ENCODE measurements at places on chromosomes 7 and 10. TPM values are rescaled to one million over a fixed set of nuclear protein-coding genes. Genes with fewer than 3 reads are reported as not detected.

DNA sequence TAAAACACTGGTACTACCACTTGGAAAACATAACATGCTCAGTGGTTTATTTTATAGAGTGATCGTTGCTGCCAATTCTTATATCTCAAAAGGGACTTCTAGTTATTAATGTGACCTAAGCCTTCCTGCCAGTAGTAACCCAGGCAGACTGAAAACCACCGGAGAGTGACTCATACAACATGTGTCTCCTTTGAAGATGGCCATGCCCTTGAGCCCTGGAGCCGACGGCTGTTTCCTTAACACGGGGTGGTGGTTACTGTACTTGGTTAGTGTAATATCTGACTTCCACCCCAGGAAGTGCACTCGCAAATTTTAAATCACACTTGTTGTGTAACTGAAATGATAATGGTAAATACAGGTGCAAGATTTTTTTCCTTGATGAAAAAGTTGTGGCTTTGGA is 30.5 kb downstream of the JAKMIP3 start:
- DNase-seq: no peak

Gene NKX1-2
- polyA plus RNA-seq: not detected

DNA sequence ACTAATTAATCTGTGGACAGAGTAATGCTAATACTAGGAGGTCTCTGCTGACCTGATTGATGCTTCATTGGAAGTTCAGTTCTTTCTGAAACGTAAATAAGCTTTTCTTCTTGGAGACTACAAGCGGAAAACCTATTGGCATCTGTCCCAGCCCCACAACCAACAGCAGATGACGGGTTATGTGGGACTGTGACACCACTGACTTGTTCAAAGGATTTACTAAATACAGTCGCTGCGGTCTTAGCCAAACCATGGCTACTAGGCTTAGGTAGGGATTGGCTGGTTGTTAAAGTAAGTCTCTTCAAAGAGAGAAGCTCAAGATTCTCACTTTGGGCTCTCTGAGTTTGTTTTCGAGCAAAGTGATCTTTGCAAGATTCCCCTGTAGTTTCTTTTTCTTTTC is 68.3 kb downstream of the HYCC1 start:
- no peak for DNase-seq

- no peak for DNase-seq
Observed at GRCh38 chr10:123888751-123889150, 2.9 kb downstream of the CPXM2 start.

DNA sequence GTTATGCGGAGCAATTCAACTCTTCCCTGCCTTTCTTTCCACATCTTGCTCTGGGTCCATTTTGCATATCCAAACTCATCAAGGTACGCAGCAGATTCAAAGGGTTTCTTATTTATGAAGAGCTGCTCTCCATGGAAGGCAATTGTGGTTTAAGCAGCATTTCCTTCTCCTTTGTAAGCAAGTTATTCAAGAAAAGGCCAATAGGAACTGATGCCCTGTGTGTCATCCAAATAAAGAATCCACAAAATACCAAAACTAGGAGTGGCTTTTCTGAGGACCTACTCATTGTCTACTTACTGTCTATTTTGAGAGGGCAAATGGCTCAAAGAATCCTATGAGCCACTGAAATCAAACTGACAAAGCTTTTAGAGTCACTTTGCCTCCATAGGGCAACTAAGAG is 253.1 kb downstream of the PTEN start:
- DNase-seq: no peak

GRCh38 chr7:106552645-106553445 is 108.1 kb downstream of the CCDC71L start:
- DNase-seq: no peak

DNA sequence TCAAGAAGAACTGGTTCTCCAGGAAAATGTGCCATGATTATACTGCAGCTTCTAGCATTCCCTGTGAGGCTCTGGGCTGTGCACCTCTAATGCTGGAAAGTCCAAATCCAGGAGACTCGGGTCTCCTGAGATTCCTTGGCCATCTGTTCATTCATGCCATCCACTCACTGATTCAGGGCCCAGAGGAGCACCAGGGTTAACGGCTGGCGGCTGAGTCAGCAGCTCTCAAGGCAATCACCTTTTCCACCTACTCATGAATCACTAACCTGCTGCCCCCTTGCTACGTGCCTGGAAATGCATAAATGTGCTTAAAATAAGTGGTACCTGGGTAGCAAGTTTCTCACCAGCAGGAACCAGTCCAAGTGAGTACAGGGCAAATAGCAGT is 132.7 kb downstream of the KCNMA1 start:
- no peak for DNase-seq

Gene SGCE
- 101 TPM for polyA plus RNA-seq

Gene TRDMT1
- 8.3 TPM for polyA plus RNA-seq

Gene AKR1E2
- polyA plus RNA-seq: 11.3 TPM

DNA sequence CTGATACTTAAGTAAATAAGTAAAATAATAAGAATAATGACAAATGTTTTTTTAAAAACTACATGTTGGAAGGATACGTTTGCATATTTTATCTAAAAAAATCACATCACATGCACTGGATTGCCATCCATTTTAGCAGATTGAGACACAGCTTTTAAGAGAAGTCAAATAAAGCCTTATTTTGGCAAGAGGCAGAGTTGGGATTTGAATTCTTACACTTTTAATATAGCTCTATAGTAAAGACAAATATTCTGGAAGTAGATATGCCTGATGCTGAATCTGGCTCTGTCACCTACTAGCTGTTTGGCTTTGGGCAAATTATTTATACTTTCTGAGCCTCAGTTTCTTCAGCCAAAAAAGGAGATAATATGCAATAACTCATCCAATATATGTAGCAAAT is 386.4 kb downstream of the ETV1 start:
- no peak for DNase-seq

GRCh38 chr7:151482883-151483710 is 36.6 kb downstream of the RHEB start:
- DNase-seq: no peak

DNA sequence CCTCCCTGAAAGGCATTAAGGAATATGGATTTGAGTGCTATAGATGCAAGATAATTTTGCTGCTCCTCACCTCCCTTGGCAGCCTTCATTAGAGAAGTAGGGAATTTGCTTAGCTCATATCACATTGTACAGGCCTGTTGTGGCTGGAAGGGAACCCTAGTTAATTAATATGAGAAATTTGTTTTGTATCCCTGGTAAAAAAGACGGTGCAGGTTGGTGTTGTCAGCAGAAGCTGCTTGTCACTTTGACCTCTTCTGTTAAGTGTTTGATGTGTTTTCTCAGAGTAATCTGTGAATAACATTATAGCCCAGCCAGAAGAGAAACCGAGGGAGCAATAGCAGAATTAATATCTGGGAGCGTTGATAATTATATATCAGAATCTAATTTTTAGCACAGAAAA is 278.4 kb downstream of the LRMDA start:
- DNase-seq: no peak

Gene DNAAF5
- polyA plus RNA-seq: 29.2 TPM

Gene RAB19
- polyA plus RNA-seq: 2.9 TPM

Gene ARHGEF35
- polyA plus RNA-seq: 28.7 TPM

Gene ADRA2A
- 3.3 TPM for polyA plus RNA-seq

Gene MCU
- polyA plus RNA-seq: 50.3 TPM

- DNase-seq: no peak
Observed at GRCh38 chr10:86226781-86227201, 139.8 kb downstream of the GRID1 start.

GRCh38 chr7:110507832-110508231 is 583.1 kb upstream of the LRRN3 start:
- DNase-seq: no peak

- DNase-seq: no peak
Observed at GRCh38 chr10:124482236-124482800, 20.7 kb downstream of the LHPP start.

Gene SMKR1
- 5.1 TPM for polyA plus RNA-seq

DNA sequence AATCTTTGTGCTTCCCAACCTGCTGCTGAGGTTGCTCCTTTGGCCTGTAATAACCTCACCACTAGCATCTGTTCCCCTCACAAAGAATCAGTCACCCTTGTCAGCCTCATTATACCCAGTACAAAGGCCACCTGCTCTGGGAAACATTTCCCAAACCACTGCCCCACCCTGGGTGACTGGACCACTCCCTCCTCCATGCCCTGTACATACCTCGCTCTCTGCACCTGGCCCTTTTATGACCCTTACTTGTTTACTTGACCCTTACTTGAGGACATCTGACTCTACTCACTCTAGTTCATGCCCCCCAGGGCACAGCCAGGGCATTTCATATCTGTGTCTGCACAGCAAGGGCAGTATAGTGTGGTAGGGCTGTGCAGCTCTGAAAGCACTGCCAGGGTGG is 21.4 kb upstream of the AOC1 start:
- DNase-seq: no peak

DNA sequence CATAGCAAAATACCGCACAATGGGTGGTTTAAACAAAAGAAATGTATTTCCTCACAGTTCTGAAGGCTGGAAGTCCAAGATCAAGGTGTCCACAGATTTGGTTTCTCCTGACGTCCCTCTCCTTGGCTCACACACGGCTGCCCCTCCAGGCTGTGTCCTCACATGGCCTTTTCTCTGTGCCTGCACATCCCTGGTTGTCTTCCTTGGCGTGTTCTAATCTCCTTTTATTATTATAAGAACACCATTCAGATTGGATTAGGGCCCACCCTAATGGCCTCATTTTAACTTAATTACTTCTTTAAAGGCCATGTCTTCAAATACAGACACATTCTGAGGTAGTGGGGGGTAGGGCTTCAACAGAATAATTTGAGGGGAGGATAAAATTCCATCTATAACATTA is 87.9 kb downstream of the FZD1 start:
- DNase-seq: no peak

- no peak for DNase-seq
Observed at GRCh38 chr10:64863836-64864235, 1342.6 kb downstream of the REEP3 start.

Gene FXYD4
- polyA plus RNA-seq: not detected

GRCh38 chr10:87976101-87976743 is 112.8 kb downstream of the PTEN start:
- no peak for DNase-seq

- DNase-seq: no peak
Observed at GRCh38 chr7:26159243-26159642, 7.2 kb downstream of the NFE2L3 start.

- DNase-seq: no peak
Observed at GRCh38 chr7:128910569-128910945, at the start of gene KCP. Gene KCP, minus strand, starts transcription at chr7:128910709. Its CDS starts 33 bp downstream, at chr7:128910676.

Gene SKIDA1
- 10.3 TPM for polyA plus RNA-seq

GRCh38 chr7:5679048-5679812 is 102.2 kb downstream of the RNF216 start:
- DNase-seq: no peak

Gene JCAD
- 33.8 TPM for polyA plus RNA-seq

Measured in right renal cortex interstitium (tissue), 3 donors.